ENCODE measurements at places on chromosomes 12 and 14. TPM values are rescaled to one million over a fixed set of nuclear protein-coding genes. Genes with fewer than 3 reads are reported as not detected.

Gene NOXRED1
- not detected for total RNA-seq

Gene OAS2
- 1.7 TPM for total RNA-seq

Gene LYZ
- 0.07 TPM for total RNA-seq

Gene PAH
- total RNA-seq = not detected

Gene TBX5
- not detected for total RNA-seq

Gene SERPINA3
- total RNA-seq = not detected

Gene CLEC7A
- total RNA-seq = not detected

Gene C12orf60
- total RNA-seq = 1.0 TPM

Gene TAS2R30
- total RNA-seq = 0.05 TPM

Gene CCDC88C
- total RNA-seq = 4.7 TPM

Gene STRAP
- 99.7 TPM for total RNA-seq

Gene CD163
- total RNA-seq = not detected

Gene MAGOHB
- total RNA-seq = 35.9 TPM

Gene C12orf42
- not detected for total RNA-seq

Gene DNAL1
- 28.0 TPM for total RNA-seq

Gene KRT6C
- total RNA-seq = not detected

Gene NDRG2
- total RNA-seq = 7.5 TPM

Gene NPFF
- not detected for total RNA-seq

Gene HPD
- total RNA-seq = 0.12 TPM

Gene LMBR1L
- 16.4 TPM for total RNA-seq

Gene PLBD2
- total RNA-seq = 10.1 TPM

Gene SLC10A1
- total RNA-seq = 0.03 TPM

Gene HECTD4
- total RNA-seq = 6.8 TPM

Gene GPHN
- 10.7 TPM for total RNA-seq

Gene TRMT61A
- 8.5 TPM for total RNA-seq

Gene KLRG1
- not detected for total RNA-seq

Gene OVCH1
- total RNA-seq = not detected

Gene ACRBP
- not detected for total RNA-seq

Gene LHX5
- total RNA-seq = not detected

Gene CLEC9A
- total RNA-seq = not detected

Gene LGMN
- total RNA-seq = 13.0 TPM

Gene TSPAN8
- 55.8 TPM for total RNA-seq

Gene RAP1B
- total RNA-seq = 366 TPM

Gene SMCO2
- not detected for total RNA-seq

Gene ADCY4
- 0.05 TPM for total RNA-seq

Gene CCDC38
- total RNA-seq = not detected

Gene ASB2
- total RNA-seq = not detected

Gene JDP2
- total RNA-seq = 19.3 TPM

Gene TAS2R50
- not detected for total RNA-seq

Gene BCL7A
- total RNA-seq = 7.6 TPM

Gene FAM181A
- total RNA-seq = not detected

Gene SOAT2
- 0.17 TPM for total RNA-seq

Gene RFX4
- not detected for total RNA-seq

Gene TTC9
- total RNA-seq = 1.1 TPM

Gene CACNA2D4
- not detected for total RNA-seq

Gene FOXG1
- 0.29 TPM for total RNA-seq

Gene SLC7A8
- total RNA-seq = 2.5 TPM

Gene CAPRIN2
- total RNA-seq = 29.3 TPM

Gene DLK1
- not detected for total RNA-seq

Gene TPCN1
- total RNA-seq = 8.9 TPM

Gene AVPR1A
- not detected for total RNA-seq
